ENCODE measurements at places on chromosomes 2 and 18.
A peak's percentile ranks its signal among the peaks of the same experiment; 100 is the strongest.

GRCh38 chr2:20080428-20080827 is 29.0 kb upstream of the LAPTM4A start:
- DNase-seq: no peak

GRCh38 chr2:30684516-30684915 is 122.7 kb downstream of the CAPN13 start:
- DNase-seq: no peak

DNA sequence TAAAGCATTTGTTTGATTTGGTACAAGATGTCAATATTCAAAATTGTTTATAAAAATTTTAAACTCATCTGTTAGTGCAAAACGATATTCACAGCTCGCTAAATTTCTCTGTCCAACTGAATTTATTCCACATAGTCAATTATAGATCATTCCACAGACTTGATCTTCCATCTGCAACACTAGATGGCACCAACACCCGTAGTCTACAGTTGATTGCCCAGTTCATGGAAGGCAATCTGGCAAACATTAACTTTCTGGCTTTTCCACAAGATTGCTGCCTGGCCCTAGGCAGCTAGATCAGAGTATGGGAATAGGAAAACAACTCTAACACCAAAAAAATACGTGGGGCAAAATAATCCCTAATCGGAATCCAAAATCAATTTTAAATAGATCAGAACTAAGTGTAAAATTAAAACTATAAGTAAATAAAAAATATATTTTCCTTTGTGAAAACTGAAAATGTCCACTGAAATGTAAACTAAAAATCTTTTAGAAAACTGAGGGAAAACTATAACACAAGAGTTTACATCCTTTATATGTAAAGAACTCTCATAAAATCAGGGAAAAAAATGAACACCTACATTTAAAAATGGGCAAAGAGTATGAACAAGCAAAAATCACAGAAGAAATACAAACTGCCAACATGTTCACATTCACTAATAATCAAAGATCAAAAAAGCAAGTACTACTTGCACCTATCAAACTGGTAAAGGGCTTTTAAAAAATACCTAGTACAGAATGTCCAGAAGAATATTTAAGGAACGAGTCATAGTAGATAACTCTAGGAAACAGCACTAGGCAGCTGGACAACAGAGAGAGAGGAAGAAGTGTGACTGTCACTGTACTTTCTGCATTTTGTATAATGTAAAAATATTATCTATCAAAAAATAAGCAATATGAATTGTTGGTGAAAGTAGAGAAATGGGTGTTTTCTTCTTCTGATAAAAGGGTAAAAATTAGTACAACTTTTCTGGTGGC is 35.0 kb downstream of the RTN4 start:
- peak; percentile 6 for DNase-seq

DNA sequence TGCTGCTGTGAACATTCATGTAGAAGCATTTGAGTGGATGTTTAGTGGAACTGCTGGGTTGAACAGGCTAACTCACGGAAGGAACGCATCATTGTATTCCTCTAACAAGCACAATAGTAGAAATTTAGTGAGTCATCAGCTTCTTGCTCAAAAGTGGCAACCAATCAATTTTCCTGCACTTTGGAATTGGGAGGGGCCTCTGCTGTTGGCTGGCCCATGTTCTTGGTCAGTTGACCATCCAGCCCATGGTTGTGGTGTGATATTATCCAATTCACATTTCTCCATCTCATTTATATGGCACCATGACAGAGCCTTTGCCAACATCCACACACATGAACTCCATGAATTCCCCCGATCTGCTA is 95.0 kb downstream of the TNFRSF11A start:
- DNase-seq: peak; percentile 10

- no peak for DNase-seq
These were observed 40.0 kb downstream of the MYO1B start for GRCh38 chr2:191285252-191285651.

GRCh38 chr2:103164748-103165147 is 402.9 kb downstream of the TMEM182 start:
- DNase-seq: no peak

GRCh38 chr2:169776252-169776761 is 22.4 kb upstream of the SSB start:
- DNase-seq: no peak

DNA sequence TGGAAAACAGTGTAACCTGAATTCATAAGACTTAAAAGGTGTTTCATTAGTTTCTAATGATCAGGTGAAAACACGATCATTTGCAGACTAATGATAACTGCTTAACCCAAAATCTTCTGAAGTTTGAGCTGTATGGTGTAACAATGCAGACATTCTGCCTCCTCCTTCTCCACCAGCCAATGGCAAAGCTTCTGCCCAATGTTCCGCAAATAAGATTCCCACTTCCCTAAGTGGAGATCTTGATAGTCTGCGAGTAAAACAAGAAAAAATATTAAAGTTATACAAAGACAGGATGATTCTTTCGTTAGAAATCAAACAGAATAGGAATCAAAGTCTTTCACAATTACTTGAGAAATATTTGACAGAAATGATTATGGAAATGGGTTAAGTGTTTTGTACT is 8.1 kb downstream of the C2orf42 start:
- DNase-seq: no peak

- no peak for DNase-seq
These were observed 399.4 kb downstream of the ZEB2 start for GRCh38 chr2:144120487-144120886.

DNA sequence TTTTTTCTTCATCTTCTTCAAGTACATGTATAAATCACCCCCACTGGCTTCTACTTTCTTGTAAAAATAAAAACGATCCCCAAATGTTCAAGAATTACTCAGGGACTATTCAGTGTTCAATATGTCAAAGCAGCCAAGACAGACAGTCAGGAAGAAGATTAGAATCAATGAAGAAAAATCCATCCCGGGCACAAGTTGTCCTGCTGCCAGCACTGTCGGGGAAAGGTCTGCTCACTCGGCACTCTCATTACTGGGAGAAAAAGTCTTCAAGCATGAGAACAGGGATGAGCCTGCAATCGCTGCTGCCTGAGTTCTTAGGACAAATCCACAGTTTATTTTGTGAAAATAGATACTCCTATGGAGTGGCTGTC is 482.8 kb upstream of the KLHL29 start:
- no peak for DNase-seq
